Stomach (tissue), 19 donors: ENCODE measurements at places on chromosomes 4 and X. TPM values are rescaled to one million over a fixed set of nuclear protein-coding genes. Genes with fewer than 3 reads are reported as not detected.

DNA sequence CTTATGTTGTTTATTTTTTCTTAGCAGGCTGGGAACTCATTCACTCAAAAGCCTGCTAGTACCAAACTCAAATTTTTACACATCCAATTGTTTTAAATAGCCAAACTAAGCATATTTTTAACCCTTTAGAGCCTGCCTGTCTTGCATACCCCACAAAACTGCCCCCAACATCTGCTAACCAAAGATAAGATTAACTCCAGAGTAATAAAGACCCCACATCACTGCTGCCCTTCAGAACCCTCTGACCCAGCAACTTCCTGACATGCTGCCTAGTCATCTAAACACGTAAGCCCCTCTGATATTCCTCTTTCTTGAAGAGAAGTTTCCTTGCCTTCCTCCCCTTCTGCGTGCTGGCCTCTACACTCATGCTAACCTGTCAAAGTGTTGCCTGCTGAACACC, 60.7 kb upstream of the ASB12 start:
- H3K27ac ChIP-seq = no peak overlapping the region
- H3K4me3 ChIP-seq = no peak overlapping the region
- no peaks in the 10 kb centered on the region for H3K4me1 ChIP-seq
- DNase-seq = no peak
- no peaks in the 10 kb centered on the region for H3K27me3 ChIP-seq

DNA sequence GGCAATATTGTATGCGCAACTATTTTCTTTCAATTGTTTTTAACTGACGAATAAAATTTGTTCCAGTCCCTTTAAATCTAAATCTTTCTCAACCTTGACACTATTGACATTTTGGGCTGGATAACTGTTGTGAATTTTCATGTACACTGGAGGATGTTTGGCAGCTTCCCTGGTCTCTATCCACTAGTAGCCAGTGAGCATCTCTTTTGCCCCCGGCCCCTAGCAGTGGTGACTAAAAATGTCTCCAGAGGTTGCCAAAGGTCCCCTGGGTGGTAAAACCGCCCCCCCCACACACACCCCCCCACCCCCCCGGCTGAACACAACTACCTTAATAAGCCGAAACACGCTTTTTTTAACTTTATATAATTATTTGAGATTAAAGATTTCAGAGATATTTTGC, 514 bp downstream of the FANCB start:
- no peaks in the 10 kb centered on the region for H3K36me3 ChIP-seq
- H3K27me3 ChIP-seq = no peaks in the 10 kb centered on the region
- H3K4me1 ChIP-seq = no peaks in the 10 kb centered on the region
- H3K4me3 ChIP-seq = peak overlapping the region; percentile 51

DNA sequence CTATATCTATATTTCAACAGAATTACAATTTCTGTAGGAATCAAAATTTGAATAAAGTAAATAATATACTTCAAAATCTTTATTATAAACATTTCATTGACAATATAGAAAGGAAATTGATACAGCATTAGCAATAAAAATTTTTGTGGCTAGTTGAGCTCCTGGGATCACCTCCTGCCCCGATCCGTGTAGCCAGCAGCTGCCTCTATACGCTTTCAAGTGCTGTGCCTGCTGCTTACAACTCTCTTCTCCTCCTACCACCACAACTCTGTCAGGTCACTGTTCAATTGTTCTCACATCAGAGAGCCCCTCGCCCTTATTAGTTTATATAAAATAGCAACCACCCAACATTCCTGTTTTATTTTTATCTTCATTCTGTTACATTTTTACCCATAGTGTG, 27.6 kb downstream of the INPP4B start:
- no peak overlapping the region for H3K27ac ChIP-seq
- no peak overlapping the region for H3K4me3 ChIP-seq
- no peaks in the 10 kb centered on the region for H3K36me3 ChIP-seq
- DNase-seq = no peak

GRCh38 chr4:185202984-185203485, 765 bp downstream of the CFAP97 start:
- peak overlapping the region; percentile 97 for H3K27ac ChIP-seq
- DNase-seq = no peak
- peaks cover 21% of the 10 kb centered on the region for H3K4me1 ChIP-seq
- no peaks in the 10 kb centered on the region for H3K36me3 ChIP-seq
- H3K27me3 ChIP-seq = no peaks in the 10 kb centered on the region

GRCh38 chrX:154749856-154750255, 1.0 kb downstream of the GAB3 start:
- peak overlapping the region; percentile 47 for H3K4me3 ChIP-seq
- DNase-seq = peak; percentile 30
- H3K4me1 ChIP-seq = peaks cover 28% of the 10 kb centered on the region
- no peaks in the 10 kb centered on the region for H3K36me3 ChIP-seq

Gene RTL3
- total RNA-seq = 0.55 TPM

DNA sequence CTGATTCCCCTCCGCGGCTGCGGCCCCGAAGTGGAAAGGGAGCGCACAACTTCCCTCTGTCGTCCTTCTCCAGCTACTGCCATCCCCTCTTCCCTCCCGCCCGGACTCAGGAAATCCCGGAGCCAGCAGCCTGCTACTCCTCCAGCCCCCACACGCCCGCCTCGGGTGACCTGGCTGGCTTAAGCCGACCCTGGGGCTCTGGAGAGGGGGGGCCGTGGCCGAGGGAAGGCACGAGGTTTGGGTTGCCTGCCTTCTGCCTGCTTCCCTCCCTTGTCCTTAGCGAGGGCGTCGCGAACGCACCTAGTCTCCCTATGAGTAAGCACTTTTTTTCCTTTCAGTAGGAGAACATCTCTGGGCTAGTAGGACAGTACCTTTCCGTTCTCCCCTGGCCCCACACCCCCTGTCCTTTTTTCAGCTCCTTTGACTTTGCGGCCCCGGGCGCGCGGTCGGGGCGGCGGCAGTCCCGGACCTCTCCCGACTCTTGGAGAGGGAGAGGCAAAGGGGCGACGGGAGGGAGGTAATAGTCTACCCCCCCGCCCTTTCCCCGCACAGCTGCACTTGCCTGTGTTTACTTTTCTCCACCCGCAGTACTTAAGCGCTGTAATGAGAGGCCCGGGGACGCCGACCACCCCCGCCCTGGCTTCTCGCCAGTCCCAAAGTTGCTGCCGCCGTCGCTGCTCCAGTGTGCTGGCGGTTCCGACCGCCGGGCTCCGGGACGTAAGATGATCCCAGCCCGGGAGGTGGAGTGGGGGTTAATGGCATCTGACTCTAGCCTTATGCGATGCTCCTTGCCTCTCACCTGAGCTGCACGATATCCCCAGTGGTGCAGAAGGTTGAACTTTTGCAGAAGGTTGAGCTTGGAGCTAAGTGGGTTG, 868 bp downstream of the PLS3 start:
- H3K4me1 ChIP-seq = peaks cover 8% of the 10 kb centered on the region
- peak; percentile 74 for DNase-seq
- peak overlapping the region; percentile 66 for H3K27ac ChIP-seq
- no peaks in the 10 kb centered on the region for H3K27me3 ChIP-seq

Gene NSUN7
- 11.6 TPM for total RNA-seq

GRCh38 chr4:8025668-8026067, 86.0 kb upstream of the AFAP1 start:
- H3K27ac ChIP-seq = no peak overlapping the region
- H3K4me1 ChIP-seq = no peaks in the 10 kb centered on the region
- no peak overlapping the region for H3K4me3 ChIP-seq
- H3K27me3 ChIP-seq = no peaks in the 10 kb centered on the region
- DNase-seq = no peak

DNA sequence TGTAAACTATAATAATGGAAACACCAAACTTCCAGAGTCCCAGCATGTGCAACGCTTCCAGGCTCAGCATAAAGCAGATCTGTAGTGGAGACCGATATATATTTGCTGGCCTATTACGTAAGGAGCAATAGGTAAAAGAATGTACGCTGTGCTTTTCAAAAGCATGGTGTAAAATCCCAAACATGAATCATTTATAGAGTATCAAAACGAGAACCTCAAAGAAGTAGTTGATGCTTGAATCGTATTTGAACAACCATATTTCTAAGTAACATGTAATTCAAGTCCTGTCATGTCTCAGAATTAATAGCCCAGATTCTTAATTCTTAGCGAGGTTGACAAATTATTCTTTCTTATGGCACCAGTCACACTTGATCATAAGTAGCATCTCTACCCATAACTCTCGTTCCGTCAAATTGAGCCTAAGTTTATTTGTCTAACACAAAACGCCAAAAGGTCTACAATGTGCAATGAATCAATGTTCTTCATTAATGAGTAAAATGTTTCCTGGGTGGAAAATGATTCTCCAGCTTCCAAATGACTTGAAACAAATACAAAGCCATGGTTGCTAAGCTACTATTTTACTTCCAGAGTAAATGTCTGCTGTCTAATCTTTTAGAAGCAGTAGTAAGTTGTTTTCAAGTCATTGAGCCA, 811.5 kb upstream of the FRG1 start:
- H3K27ac ChIP-seq = no peak overlapping the region
- H3K27me3 ChIP-seq = no peaks in the 10 kb centered on the region

DNA sequence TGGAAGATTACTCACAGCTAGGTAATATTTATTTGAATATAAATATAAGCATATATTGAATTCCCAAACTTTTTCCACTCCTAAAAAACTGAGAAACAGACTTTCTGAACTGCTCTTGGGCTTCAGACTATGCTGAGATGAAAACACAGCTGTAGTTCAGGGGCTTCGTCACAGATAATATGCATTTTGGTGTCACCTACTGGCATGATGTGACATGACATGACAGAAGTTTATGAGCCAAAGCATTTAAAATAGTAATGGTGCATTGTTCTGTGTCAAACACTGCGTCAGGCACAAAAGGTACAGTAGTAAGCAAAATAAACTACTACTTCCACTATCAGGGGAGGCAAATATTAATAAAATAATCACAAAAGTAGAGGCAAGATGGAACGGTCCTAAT, 171.3 kb downstream of the BTC start:
- H3K4me1 ChIP-seq = peaks cover 13% of the 10 kb centered on the region
- no peak overlapping the region for H3K27ac ChIP-seq
- no peaks in the 10 kb centered on the region for H3K36me3 ChIP-seq
- H3K27me3 ChIP-seq = no peaks in the 10 kb centered on the region
- peak; percentile 62 for DNase-seq
- no peak overlapping the region for H3K4me3 ChIP-seq

Gene FAAH2
- 7.2 TPM for total RNA-seq

GRCh38 chrX:29257521-29257920, 670.3 kb downstream of the IL1RAPL1 start:
- DNase-seq = no peak
- H3K27ac ChIP-seq = no peak overlapping the region
- H3K4me3 ChIP-seq = no peak overlapping the region
- no peaks in the 10 kb centered on the region for H3K27me3 ChIP-seq
